Stimulated activated CD4-positive, alpha-beta T cell treated with anti-CD3 and anti-CD28 coated beads, Interleukin-15, amount 100 ng/mL, for 48 hours (primary cell): ENCODE measurements at places on chromosomes 12 and 14.

- DNase-seq, result no peak
Measured at GRCh38 chr14:23055621-23056144, 1.6 kb downstream of the CDH24 start.

DNA sequence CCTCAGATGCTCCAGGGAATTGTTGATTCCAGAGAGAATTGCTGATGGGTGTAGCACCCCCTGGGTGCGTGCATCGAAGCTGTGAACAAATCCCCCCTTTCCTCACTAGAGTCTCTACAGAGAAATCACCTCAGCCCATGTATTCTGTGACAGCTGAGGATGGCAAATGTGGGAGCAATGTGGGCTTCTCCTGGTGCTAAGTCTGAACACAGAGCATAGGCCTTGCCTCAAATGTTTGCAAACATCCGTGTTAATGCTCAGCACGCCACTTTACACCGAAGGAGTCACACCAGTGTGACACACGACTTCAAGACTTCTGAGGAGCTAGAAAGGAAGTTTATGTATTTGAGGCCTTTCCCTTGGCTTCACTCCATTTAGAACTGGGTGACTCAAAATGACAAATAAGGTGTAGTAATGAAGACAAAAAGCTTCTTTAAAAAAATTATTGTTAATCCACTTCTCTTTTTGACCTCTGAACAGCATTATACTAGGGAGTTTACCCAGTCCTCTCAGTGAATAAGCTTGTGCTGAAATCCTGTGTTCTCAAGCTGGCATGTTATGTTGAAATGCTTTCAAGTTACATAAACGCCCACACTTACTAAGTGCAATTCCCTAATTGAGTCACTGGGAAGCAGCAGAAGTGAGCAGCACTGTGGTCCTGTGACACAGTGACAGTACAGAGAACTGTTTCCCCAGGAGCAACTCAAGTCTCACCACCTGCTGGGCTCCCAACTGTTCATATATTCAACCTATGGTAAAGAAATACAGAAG, 92.9 kb downstream of the FAR2 start:
- DNase-seq, result no peak

DNA sequence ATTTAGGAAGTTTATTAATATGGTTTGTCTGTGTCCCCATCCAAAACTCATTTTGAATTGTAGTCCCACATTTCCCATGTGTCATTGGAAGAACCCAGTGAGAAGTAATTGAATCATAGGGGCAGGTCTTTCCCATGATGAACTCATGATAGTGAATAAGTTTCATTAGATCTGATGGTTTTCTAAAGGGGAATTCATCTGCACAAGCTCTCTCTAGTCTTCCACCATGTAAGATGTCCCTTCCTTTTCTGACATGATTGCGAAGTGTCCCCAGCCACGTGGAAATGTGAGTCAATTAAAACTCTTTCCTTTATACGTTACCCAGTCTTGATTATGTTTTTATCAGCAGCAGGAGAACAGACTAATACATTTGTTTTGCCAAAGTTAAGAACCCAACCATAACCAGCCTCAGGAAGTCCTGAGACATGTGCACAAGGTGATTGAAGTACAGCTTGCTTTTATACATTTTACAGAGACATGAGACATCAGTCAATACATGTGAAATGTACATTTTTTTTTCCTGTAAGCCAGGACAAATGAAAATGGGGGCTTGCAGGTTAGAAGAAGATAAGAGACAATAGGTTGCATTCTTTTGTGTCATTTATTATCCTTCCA, 1136.7 kb downstream of the TMEM121 start:
- DNase-seq, result no peak

- no peak for DNase-seq
Measured at GRCh38 chr14:50055461-50056228, 60.7 kb downstream of the VCPKMT start.

DNA sequence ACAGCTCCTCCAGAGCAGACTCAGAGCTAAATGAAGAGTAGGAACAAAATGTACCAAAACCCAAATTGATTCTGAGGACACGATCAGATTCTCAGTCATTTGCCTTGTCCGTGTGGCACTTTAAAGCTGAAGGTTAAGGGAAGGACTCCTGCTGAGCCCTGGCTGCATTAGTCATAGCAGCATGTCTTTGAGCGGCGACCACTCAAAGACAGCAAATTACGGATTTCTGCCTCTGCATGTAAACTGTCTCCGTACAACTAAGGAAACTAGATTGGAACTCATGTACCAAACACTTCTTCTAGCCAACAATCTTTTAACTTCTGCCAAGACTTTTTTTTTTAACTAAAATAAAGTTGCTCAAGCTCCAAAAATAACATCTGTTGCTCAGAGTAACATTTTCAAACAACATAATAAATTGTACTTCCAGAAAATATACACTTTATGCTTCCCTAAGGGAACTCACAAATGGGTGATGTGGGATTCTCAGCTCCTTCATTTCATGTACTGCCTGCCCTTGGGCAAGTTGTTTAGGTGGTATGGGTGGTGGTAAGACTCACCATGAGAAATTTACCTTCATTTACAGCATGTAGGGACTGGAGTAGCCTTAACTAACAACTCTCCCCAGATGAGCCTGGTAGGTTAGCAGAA, 56.1 kb downstream of the RERG start:
- DNase-seq, result no peak

GRCh38 chr12:22256605-22257004, 77.9 kb downstream of the ST8SIA1 start:
- DNase-seq, result no peak

GRCh38 chr12:52280319-52280795, 5.9 kb downstream of the KRT86 start:
- DNase-seq, result no peak

GRCh38 chr12:109448272-109448671, 28.8 kb downstream of the KCTD10 start:
- no peak for DNase-seq

DNA sequence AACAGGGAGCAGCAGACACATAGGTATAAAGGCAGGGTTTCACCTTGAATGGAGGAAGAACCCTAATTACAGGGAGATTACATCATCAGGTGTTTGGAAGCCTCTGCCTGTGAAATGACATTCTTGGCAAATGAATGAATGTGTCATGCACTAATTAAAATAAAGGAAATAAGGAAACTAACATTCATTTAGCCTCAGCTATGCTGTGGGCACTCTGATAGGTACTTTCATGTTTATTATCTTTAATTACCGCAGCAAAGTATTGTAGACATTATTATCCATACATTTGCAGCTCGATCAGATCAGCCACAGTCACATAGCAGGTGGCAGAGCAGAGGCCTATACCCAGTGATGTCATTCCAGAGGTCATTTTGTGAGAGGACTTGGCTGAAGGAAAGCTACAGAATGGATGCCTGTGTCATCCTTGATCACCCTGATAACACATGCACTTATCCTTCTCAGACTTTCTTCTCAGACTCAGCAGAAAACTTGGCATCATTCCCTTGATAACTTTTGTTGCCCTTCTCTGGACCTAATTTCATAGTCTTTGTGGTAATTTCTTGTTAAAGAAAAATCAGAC, 18.4 kb downstream of the ZNF664 start:
- no peak for DNase-seq

- no peak for DNase-seq
Measured at GRCh38 chr12:58296863-58297262, 355.5 kb downstream of the ATP23 start.

DNA sequence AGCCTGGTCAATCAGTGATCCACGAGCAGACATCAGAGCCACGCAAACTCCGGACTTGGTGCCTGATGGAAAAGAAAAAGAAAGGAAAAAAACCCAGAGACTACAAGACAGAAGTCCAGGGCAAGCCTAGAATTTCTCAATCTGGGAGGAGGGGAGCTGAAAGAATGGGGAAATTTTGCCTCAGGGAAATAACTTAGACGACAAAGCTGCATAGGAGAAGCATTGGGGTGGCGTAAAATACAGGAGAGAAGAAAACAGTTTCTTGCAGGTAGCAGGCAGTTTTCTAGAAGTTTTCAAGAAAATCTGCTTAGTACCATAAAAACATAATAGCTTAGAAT, 2.6 kb upstream of the SLC11A2 start:
- DNase-seq, result no peak

DNA sequence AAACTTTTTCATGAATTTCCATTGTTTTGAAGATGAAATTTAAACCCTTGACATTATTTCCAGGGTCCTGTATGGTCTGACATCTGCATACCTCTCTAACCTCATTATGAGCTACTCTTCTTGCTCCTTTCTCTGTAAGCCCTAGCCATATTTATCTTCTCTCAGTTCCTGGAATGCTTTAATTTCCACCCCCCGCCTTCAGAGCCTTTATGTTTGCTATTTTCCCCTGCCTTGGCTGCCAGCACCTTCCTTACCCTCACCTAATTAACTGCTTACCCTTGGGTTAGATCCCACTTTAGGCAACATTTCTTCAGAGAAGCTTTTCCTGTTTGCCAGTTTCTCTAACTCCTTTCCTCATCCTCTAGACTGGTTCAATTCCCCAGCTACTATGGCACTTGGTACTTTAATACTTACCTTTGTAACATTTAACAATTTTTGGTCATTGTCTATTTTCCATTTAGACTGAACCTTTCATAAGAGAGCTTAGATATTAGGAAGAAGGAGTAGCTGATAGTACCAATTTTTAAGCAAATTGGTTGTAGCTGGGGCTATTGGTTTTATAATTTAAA, 6.0 kb downstream of the STYX start:
- no peak for DNase-seq

DNA sequence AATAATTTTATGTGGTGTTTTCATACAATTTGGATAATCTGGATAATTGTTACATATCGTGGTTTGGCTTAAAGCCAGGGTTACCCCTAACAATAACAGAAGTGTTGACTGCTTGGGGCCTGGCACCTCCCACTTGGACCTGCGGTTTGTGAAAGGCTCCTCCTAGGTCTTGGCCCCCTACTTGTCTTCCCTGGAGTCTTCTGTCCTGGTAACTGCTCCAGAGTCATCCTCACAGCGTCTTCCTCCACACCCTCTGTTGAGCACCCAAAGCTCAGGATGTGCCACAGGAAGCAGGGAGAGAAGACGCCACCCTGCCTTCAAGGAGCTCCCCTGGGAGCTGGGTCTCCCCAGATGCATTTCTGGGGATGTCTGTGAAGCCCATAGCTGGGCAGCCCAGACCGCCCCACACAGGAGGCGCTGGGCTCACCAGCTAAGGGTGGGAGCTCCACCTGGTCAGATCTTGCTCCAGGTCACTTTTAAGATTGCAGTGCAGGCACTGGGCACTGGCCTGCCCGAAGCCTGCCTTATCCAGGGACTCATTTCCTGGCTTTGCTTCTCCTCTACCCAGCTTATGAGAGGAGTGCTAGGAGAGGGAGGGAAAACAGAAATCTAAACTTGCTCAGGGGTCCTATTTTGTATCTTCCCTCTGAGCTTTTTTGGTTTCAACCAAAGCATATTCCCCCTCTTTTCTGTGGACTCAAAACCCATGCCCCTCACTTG, 98.2 kb downstream of the ZFP36L1 start:
- no peak for DNase-seq

DNA sequence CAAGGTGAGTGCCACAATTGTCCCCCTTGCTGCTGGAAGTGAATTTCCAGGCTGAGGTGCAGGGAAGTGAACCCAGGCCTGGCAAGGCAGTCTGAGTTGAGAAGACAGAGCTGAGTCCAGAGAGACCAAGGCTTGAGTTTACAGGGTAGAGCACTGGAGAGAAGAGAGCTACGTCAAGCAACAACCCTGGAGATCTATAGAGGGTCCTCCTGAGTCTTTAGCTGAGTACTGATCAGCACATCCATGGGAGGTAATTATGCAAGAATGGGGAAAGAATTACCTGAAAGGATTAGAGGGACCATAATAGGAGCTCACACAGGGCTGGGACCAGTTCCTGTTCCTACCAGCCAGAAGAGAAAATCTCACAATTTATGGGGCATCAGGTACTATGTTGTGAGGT, 190.7 kb downstream of the NEDD1 start:
- DNase-seq, result no peak

GRCh38 chr12:101044512-101045059, 165.5 kb downstream of the SLC5A8 start:
- DNase-seq, result no peak

DNA sequence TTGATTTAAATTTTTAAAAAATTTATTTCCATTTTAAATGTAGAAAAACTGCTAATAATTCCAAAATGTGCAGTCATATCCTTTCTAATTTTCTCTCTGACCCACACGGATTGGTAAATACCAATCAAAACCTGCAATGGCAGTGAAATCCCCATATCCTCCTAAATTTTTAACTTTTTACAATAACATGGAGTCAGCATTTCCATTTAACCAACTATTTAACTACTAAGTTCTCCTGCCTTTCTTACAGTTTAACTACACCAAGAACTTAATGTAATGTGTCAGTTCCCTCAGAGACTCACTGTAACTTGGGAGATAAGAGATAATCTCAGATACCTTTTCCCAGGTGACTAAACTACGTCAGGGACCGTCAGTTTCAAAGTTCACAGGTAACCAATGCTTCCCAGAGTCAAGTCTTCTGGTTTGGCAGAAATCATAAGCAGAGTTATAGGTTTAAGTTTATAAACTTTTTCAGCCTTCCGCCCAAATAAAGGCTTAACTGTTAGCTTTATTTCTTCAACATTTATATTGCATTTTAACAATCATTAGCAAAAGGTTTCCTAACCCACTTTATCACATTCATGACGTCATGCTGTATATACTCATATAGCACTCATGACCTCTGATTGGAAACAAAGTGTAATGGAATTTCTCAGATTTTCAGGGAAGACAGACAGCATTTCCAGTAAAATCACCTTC, 7.6 kb downstream of the KRAS start:
- DNase-seq, result no peak

DNA sequence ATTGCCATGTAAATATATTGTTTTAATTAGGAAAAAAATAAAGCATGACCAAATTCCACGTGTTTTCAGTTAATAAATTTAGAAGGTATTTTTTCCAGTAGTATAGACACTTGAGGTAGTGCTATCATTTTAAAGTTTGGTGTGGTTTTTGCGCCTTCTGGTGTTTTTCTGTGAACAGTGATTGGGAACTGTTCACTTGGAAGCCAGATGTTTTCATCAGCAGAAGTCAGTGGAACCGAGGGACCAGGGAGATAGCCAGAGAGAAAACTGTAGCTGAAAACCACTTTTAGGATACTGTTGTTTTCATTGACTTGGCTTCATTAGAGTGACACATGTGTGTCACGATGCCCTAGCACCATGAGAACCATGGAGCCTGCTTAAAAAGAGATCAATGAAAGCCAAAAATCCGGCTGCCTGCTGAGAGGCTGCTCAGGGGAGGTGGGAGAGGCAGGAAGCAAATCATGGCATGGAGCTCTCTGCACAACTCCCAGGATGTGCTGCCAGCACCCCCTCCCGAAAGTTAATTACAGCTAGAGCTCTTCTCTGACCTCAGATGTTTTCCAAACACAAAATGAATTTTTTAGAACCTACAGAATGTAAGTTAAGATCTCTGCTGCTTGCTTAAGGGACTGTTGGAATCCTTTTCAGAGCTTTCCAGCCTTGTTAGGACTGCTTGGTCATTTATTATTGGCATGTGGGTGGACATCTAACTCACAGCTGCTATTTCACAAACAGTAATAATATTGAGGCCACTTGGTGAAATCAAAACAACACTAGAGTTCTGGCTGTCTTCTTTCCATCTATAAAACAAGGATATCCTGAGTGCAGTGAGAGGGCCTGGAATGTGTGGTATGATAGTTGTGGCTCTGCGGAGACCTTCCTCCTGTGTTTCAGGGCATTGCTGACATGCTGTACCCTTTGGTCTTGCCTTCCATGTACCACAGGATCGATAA, 192.3 kb downstream of the ANO4 start:
- DNase-seq, result no peak

- DNase-seq, result no peak
Measured at GRCh38 chr14:70641548-70642302, at the start of gene TTC9. Gene TTC9, plus strand, starts transcription at chr14:70641916. Its CDS starts 214 bp downstream, at chr14:70642130.

GRCh38 chr14:61551384-61551783, 143.9 kb upstream of the HIF1A start:
- no peak for DNase-seq

GRCh38 chr14:56555921-56556570, 23.6 kb upstream of the TMEM260 start:
- no peak for DNase-seq
